Ascending aorta (tissue), 2 donors: ENCODE measurements at places on chromosomes 3 and 15.

DNA sequence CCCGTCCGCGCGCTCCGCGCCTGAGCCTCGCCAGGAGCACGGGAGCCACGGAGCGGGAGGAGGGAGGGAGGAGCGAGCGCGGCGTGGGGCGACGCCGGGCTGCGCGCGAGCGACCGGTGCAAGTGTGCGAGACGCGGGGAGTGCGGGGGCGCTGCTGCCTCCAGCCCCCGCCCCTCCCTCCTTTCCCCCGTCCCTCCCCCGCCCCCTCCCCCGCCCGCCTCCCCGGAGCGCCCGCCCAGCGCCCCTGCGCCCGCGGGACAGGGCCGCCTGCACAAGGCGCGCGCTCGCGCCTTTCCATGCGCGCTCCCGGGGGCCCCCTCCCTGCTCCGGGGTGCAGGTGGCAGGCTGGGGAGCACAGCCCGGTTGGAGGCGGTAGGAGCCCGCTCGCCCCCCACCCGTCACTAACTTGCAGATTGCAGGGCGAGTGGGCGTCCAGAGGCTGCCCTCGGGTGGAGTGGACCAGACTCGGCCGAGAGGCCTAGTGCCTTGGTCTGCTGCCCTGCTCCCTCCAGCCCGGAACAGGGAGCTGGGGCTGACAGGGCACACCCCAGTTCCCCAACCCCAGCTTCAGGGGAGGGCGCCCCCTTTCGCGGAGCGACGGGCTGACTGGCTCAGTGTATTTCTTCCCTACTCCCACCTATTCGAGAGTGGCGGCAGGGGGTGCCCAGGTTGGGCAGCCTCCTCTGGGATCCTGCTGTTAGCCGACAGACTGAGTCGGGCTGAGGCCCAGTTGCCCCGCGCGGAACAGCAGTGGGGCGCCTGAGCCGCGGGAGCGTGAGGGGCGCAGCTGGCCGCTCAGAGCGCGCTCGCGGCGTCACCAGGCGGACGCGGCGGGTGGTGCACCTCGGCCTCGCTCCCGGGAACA lies at the start of gene WNT7A:
TSS of gene WNT7A (minus strand) at position 126 of the 865 bp plus-strand sequence. CDS start 255 bp downstream, outside the sequence.
- DNase-seq = no peak

GRCh38 chr15:95911570-95912279 lies 418.8 kb upstream of the NR2F2 start:
- no peak for DNase-seq

DNA sequence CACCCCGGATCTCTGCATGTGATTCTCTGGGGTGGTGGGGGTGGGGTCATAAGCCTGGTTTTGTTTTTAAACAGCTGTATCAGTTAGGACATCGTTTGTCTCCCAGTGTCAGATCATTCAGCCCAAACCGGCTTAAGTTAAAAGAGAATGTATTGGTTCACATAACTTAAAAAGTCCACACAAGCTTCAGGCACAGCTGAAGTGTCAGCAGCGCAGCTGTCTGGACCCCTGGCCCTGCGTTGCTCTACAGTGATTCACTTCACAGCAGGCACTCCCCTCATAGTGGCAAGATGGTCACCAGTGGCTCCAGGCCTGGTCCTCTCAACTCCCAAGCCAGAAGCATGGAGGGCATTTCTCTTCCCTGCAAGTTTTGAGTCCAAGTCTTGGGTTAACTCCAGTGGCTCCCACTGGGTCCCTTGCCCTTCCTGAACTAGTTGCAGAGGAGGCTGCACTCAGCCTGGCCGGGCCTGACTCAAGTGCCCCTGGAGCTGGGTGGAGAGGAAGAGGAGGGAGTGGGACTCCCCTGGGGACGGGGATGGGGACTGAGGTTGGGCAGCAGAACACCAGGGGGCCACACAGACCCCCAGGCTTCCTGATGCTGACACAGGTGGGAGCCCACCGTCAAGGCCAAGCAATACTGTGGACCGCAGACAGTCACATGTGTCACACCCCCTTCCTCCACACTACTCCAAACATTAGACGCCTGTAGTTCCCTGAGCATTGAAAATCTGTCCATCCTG lies 28.9 kb upstream of the GP9 start:
- no peak for DNase-seq

GRCh38 chr15:83694536-83694935 lies 40.6 kb downstream of the ADAMTSL3 start:
- peak; percentile 68 for DNase-seq

DNA sequence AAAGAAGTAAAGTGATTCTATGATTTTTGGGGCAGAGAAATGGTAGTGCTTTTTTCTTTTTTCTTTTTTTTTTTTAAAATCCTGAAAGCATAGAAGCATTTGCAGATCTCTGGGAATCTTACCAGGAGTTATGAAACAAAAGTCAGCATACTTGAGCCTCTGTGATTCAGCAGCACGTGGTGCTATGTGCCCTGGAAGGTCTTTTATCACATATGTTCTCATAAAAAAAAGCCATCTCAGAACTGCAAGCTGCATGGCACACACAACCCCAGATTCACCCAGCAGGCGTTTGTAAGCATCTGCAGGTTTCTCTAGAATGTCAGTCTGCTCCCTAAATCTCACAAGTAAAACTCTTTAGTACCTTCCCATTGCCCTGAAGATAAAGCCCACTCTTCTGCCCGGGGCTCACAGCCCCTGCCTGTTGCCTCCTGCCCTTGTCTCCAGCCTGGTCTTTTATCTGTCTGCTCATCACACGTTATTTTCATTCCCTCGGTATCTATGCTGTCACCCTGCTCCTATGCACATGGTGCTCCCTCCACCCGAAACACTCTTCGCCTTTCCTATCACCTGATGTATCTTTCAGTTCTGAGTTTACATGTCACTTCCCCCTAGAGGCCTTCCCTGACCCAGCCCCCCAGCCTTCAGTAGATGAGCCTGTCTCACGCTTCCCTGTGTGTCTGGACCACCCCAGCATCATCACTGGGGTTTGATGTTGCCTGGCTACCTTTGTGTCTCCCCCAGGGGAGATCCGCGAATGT lies 72.4 kb downstream of the CHDH start:
- DNase-seq = peak; percentile 76

DNA sequence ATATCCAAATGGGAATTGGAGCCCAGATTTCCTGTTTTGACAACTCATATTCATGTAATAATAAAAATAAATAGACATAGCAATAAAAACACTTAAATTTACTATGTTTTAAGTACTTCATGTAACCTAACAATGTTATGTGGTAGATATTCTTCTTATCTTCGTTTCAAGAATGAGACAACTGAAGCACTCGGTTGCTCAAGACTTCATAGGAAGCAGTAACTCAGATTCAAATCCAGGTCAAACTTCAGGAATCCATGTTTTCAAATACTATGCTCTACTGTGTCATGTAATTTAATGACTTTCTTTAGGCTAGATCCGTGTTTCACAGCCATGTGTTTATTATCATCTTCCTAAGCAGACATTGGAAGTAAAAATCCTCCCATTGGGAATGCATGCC lies 492.2 kb downstream of the CNTN3 start:
- no peak for DNase-seq

- DNase-seq = no peak
These were observed 84.6 kb upstream of the CDV3 start for GRCh38 chr3:133488785-133489367.
